ENCODE measurements at places on chromosomes 16 and 17.

DNA sequence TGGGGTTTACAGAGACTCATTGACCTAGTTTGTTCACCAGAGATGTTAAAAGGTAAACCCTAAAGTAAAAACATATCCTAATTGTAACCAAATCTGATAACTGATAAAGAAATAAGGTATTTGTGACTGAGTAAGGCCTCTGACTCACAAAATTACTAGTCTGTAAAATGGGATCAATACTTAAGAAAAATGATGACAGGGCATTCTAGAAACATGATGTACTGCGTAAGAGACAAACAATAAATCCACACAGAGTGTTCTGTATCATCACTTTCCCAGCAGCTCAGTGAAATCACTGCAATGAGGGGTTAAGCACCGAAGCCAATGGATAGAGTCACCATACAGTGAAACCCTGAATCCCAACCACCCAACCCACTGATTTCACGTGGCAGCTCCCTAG, 91.5 kb downstream of the VPS53 start:
- no peak for DNase-seq

DNA sequence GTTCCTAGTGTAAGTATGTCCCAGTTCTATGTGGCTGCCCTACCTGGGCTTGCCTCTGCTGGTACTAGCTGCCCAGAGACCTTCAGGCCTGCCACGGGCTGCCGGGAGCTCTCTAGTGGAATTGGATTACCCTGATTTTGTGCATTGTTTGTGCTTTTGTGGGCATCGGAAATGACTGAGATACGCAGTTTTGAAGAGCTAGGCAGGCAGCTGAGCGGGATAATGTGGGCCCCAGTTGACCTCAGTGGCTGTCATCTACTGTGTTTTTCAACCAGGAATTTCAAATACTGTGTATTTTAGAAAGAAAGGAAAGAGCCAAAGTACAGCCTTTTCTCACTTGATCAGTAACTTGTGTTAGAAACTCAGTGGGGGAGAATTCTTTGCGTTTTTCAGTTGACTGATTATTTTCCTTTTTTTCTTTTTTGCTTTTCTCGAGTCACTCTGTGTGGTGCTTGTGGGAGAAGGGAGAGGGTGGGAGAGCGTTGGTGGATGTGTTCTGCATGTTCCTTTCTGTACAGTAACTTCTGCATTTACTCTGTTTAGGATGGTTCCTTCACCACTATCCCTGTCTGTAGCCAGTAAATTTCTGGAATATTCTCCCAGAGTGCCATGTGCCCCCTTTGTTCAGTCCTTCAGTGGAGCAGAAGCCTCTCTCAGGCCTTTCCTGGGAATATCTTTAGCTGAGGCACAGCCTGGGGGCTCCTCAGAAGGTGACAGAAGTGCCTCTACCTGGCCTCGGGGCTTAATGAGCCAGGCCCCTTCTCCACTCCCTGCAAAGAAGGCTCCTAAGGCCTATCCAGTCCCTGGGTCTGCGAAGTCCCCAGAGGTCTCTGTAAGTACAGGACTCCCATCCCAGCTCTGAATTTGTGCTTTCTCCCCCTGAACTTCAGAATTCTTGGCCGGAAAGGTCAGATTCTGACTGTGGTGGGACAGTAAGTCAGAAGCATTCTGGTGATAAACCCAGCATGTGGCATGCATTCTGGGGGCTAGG, 15.0 kb upstream of the SLC12A3 start:
- no peak for DNase-seq

GRCh38 chr17:261635-262034, 80.2 kb upstream of the DOC2B start:
- DNase-seq, result no peak

DNA sequence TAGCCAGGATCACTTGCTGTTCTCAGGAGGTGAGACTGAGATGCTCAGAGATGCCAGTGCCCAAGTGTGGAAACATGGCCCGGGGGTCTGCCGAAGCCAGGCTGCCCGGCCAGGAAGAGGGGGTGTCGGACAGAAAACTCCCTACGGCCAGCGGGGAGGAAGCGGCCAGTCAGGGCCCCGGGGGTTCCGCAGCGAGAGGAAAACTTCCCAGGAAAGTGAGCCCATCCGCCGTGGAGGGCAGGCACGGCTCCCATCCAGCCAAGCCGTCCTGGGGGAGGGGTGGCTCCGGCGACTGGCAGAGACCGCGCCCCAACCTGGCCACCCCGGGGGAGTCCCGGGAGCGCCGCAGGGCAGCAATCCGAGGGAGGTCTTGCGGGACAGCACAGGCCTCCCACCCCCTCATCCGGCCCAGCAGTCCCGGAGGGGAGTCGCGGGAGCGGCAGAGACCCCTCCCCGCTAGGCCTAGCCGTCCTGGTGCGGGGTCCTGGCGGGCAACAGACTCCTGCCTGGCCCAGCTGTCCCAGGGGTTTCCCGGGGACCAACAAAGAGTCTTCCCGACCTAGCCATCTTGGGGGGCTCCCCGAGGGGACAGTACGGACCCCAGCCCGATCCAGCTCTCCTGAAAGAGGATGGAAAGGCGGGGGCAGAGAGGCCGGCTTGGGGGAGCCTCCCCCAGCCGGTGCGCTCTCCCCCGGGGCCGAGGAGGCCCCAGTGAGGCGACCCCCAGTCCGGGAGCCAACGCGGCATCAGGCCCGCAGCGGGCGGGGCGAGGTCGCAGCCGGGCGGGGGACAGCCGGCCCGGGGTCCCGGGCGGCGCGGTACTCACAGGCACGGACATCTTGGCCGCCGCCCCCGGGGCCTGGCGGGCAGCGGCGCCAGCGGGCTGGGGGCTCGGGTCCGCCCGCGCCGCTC, 13.8 kb upstream of the BCAR1 start:
- no peak for DNase-seq
